ENCODE measurements at places on chromosomes 6 and 20.

- DNase-seq = no peak
Observed at GRCh38 chr6:35018746-35019145, 122.4 kb downstream of the TCP11 start.

GRCh38 chr6:119749335-119749734, 399.8 kb upstream of the MAN1A1 start:
- DNase-seq = peak; percentile 9

DNA sequence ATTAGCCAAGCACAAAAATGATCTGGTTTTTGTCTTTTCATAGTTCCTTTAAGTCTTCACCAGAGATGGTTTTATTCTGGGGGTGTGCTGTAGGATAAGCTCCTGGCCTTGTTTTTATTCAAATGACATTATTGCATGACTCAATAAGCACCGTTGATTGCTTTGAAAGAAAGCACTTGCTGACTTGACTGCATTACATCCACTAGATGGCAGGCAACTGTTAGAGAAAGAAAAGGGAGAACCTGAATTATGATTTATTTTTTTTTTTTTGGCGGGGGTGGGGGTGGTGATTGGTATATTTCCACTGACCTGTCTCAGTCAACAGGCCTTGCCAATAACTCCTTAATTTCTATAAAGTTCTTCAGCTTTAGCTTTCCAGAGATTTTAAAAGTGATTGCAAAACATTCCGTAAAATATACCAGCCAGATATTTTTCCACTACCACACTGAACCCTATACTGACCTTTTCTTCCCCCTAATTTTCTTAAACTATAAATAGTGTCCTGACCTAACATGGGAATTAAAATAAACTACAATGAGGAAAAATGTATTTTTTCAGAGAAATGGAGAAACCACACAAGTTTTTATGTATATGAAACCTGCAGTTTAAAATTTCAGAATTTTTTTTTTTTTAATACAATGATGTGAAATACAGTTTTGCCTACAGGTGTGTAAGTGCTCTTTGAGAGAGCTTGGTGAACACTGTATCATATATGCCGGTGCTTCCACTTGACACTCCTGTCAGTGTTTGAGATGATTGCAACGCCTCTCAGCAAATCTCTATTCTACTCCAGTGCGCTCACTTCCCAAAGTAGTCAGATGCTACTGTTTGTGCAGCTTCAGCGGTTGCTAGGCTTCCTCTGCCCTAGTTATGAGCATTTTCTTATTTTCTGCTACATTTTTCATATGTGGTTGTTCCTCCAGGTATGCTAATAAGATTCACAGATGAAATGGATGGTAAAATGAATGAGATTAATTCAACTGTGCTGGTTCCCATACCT, 274.3 kb downstream of the CD109 start:
- DNase-seq = no peak

DNA sequence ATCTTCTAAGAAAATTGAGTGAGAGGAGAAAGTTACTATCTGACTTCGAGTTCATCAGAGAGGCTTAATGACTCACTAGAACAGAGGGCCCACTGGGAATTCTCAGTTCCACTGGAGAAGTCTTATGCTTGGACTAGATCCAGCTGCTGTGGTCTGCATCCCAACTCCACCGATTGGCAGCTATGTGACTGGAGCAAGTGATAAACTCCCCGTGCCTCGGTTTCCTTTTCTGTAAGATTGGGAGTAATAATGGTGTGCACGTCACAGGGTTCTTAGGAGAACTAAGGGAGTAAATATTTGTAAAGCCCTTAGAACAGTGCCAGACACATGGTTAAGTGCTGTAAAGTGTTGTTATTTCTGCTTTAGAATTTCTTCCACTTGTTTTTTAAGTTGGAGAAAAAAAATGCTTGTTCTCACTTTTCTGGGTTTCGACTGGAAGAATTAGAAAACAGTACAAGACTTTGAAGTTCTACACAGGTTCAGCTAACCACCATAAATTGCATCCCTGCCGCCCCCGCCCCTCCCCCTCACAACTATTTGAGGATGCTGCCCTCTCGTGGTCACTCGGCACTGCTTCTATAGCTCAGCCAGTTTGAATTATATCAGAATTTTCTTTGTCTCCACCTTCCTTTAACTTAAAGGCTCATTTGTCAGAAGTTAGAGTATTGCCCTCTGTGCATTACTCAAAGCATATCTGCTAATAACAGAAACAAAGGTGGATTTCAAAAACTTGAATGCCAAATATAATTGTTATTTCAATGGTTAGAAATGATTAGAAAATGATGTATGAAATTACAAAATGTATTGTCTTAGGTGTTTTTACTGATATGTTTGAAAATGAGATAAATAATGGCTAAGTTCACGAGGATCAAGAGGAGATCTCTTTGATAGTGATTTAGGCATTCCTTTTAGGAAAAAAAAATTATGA, 95.0 kb upstream of the IFNGR1 start:
- DNase-seq = peak; percentile 55

DNA sequence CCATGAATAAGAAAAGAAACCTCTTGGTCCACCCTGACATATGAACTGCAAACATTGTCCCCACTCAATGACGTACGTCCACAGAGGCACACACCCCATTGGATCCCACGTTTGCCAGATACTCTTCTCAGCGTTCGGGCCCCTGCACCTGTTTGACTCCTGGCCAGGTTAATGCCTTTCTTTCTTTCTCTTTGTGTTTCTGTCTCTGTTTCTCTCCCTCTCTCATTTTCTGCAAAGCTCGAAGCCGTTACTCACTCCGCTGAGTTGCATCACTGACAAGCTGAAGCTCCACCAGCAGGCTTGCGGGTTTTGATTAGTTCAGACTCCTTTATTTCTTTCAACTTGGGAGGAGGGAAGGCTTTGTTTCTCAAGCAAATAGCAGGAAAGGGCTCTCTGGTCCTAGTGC, 135.5 kb upstream of the SUPT3H start:
- DNase-seq = no peak

DNA sequence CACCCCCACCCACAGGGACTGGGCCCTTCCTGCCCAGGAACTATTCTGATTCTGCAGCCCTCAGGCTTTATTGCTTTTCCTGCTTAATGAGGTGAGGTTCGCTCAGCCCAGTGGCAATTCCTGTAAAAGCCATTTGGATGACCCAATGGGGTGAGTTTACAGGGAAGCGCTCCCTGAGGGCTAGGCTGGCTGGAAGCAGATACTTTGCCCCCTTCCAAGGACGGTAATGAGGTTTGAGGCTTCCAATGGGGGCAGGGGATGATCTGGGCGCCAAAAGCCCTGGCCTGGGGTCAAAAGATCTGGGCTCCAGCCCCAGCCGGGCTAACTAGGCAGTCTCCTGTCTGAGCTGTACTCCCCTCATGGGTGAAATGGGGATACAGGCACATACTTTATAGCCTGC, 41.8 kb downstream of the RIPOR3 start:
- DNase-seq = no peak

- DNase-seq = no peak
Observed at GRCh38 chr6:110341663-110342596, 16.2 kb downstream of the METTL24 start.

- DNase-seq = no peak
Observed at GRCh38 chr20:55271371-55271770, 733.9 kb downstream of the CBLN4 start.

- DNase-seq = no peak
Observed at GRCh38 chr20:5513975-5514516, 197.3 kb upstream of the PROKR2 start.

DNA sequence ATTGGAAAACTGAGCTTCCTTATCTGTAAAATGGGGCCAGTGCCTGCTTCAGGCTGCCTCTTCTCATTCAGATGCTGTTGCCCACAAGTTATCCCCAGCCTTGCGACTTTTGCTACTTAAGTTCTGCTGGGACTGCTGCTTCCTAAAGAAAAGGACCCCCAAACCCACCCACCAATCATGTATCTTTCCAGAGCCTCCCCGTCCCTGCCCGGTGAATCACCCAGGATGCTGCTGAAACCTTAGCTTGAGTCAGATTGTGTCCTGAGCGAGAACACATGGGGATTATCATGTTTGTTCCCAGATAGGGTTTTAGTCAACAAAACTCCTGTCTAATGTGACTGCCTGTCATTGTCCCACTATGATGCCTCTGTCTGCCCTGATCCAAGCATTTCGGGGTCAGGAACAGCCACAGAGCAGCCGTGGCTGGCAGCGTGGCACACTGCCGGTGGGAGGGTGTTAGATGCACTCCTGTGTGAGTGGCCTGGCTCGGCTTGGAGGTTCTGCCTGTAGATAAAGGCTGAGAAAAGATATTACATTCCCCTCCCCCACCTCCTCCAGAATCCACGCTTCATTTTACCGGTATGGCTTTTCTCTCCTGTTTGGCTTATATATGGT, 79.9 kb downstream of the TOX2 start:
- no peak for DNase-seq

- peak; percentile 78 for DNase-seq
Observed at GRCh38 chr6:169589699-169590257, 112.1 kb downstream of the WDR27 start.

GRCh38 chr20:19934792-19935491, 82.2 kb upstream of the NAA20 start:
- peak; percentile 65 for DNase-seq
